ENCODE measurements at places on chromosomes 7 and 10.

DNA sequence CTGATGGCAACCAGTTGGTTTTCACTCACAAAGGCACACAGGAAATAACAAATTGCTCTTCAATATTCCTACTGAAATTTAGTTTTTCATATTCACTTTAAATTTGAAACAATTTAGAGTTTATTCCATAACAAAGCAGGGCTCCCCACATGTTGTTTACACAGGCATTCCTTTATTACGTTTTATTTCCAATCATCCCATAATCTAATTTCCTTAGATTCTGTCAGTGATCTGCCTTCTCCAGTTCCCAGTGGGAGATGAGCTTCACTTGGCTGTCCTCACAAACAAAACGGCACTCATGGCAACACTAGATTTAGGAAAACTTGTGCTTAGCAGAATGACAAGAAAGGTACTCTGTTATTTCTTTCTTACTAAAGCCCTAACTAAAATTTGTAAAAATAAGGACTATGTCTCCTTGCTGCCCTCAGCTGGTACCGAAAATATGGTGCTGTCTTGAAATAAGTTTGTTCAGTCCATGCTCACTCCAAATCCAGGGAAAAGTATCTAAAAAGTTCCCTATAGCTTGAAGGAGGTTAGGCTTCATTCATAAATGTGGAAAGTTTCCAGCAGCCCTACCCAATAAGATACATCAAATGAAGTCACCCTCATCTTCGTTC, 23.0 kb downstream of the PHYH start:
- no peak for DNase-seq

GRCh38 chr7:48118041-48118440, 29.0 kb downstream of the UPP1 start:
- no peak for DNase-seq

- no peak for DNase-seq
Observed at GRCh38 chr7:13050703-13051102, 363.3 kb downstream of the ARL4A start.

- DNase-seq, result no peak
Observed at GRCh38 chr10:78687626-78688025, 381.1 kb upstream of the ZMIZ1 start.

- DNase-seq, result peak; percentile 39
Observed at GRCh38 chr10:93580828-93581227, 14.4 kb downstream of the FFAR4 start.

DNA sequence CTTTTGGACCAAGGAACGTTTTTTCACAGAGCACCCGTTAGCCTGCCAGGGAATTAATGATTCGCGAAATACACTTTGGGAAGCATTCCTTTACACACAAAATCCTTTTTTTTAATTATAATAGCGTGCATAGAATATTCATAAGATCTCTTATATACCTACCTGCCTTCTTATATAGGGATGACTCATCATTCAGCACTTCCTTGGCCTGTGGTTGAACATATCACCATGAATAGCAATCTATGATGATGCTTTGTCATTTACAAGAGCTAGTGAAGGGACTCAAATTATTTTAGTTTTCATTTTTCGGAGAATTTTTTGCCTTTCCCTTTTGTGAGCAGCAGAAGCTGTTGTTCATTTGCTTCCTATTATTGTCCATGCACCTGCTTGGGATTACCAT, 97.0 kb downstream of the CDH23 start:
- DNase-seq, result no peak

- DNase-seq, result no peak
Observed at GRCh38 chr10:124063750-124064603, 29.4 kb downstream of the CHST15 start.

DNA sequence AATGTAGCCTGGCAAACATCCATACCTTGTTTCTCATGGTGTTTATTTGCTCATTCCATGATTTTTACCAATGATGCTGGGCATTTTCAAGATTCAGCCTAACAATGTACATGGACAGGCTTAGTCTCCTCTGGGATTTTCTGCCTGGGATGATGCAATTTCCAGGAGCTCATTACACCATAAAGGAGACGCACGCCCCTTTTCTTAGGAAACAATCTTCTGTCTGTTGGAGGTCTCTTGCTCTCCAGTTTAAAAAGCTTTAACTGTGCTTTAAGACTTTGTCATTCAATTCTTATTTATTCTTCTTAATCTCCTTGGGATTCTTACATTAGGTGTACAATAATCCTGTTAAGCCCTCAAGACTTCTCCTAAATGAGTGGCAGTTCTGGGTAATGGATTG, 150.3 kb upstream of the NRP1 start:
- DNase-seq, result peak; percentile 68

- DNase-seq, result no peak
Observed at GRCh38 chr7:5758286-5758685, 23.2 kb downstream of the RNF216 start.
